DMS79 (cell line): ENCODE measurements at places on chromosomes 7 and 10.

DNA sequence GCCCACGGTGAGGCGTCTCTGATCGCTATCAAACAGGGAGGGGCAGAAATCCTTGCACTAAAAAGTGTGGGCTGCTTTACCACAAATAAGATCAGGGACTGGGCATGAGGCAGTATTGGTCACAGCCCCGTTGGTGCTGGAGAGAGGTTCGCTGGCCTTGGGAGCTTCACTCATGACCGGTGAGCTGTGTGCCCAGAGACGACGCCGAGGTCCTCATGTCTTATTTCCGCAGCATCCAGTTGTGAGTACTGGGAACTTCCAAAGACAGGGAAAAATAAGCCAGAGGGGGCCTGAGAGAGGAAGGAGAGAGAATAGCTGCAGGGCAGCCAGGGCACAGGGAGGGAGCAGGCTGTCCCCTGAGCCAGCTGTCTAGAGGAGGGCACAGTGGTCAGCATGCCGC is 154.2 kb upstream of the PRKCQ start:
- DNase-seq, result no peak

DNA sequence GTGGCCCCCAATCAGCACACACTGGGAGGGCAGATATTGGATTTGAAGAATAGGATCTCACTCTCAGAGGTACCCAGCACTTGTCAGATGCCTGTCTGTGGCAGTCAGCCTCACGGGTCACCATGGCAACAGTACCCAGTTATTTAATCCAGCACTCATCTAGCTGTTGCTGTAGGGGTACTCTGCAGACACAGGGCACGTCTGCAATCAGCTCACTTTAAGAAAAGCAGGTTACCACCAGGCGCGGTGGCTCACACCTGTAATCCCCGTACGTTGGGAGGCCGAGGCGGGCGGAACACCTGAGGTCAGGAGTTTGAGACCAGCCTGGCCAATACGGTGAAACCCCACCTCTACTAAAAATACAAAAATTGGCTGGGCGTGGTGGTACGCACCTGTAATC is 11.9 kb downstream of the SFXN4 start:
- no peak for DNase-seq

GRCh38 chr7:132243463-132243862 is 332.8 kb downstream of the PLXNA4 start:
- no peak for DNase-seq

- DNase-seq, result no peak
Observed at GRCh38 chr10:105837951-105838350, 1196.9 kb downstream of the SORCS3 start.

GRCh38 chr10:16611037-16611436 is 89.4 kb upstream of the C1QL3 start:
- DNase-seq, result no peak

- no peak for DNase-seq
Observed at GRCh38 chr7:64037095-64037494, 8.1 kb upstream of the ZNF727 start.

- DNase-seq, result no peak
Observed at GRCh38 chr7:157692460-157693011, 355.7 kb downstream of the DNAJB6 start.

DNA sequence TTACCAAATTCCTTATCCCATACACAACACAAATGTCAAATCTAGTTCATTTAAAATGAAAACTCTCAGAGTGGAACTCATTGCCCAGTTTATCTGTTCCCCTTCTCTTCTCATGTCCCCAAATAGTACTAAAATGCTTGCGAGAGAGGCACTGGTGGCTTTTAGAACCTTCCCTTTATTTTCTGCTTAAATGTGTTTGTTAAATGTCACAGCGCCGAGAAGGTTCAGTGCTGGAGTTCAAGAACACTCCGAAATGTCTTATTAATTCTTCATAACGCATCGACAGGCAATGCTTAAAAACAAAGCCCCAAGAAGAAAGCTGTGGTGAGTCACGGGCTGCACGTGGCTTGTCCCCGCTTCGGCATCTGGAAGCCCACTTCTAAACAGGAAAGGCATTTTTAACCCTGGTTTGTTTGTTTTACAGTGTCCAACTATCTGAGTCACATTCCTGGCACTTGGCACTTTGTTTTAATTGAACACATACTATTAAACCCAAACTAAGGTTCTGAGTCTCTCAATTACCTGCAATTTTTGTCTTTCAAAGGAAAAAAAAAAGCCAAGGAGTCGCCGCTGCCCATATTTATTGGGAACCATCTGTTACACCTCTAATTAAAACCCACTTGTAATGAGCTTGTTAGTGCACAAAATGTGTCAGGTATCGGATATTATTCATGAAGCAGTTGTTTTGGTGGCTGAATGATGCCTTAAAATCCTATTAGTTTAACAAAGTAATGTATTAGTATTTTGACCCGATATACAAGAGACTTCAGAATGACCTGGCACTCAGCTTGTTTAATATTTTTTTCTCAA is 49.9 kb upstream of the MGMT start:
- no peak for DNase-seq
